SK-N-SH (cell line): ENCODE measurements at places on chromosomes 1 and 21. TPM values are rescaled to one million over a fixed set of nuclear protein-coding genes. Genes with fewer than 3 reads are reported as not detected.
A peak's percentile ranks its signal among the peaks of the same experiment; 100 is the strongest.

GRCh38 chr1:232274236-232274855 is 355.6 kb downstream of the SIPA1L2 start:
- H3K36me3 ChIP-seq: no peaks in the 10 kb centered on the region
- H3K4me3 ChIP-seq: no peak overlapping the region
- no peaks in the 10 kb centered on the region for H3K4me1 ChIP-seq
- H3K27ac ChIP-seq: no peak overlapping the region

- H3K4me1 ChIP-seq: peaks cover 36% of the 10 kb centered on the region
- no peaks in the 10 kb centered on the region for H3K36me3 ChIP-seq
- H3K27ac ChIP-seq: no peak overlapping the region; the same call in 1 of the 2 replicates
- H3K27me3 ChIP-seq: no peaks in the 10 kb centered on the region
- DNase-seq: no peak
These were observed 4.1 kb upstream of the ANKRD35 start for GRCh38 chr1:145889722-145890121.

DNA sequence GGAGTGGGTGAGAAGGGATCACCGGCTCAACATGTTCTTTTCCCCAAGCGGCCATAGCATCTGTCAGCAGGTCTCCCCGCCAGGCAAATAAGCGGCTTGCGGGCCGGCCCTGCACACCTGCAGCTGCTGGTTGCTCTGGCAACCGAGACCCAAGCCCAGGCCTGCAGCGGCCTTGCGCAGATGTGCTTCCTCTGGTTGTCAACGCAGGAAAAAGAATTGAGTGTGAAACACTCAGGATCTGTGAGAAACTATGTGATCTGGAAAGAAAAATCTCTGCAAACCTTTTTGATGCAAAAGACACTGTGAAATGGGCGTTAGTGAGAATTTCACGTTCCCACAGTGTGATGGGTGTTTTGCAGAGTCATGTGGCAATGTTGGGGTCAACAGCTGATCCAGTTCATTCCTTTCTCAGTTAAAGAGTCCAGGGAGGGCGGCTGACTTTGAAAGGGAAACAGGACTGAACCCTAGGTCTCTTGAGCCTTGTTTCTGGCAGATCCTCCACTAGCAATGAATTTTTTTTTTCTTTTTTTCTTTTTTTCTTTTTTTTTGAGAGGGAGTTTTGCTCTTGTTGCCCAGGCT is 28.4 kb downstream of the TOMM20 start:
- no peaks in the 10 kb centered on the region for H3K27me3 ChIP-seq
- H3K36me3 ChIP-seq: no peaks in the 10 kb centered on the region
- H3K4me1 ChIP-seq: peaks cover 2% of the 10 kb centered on the region; the same call in 1 of the 2 replicates
- no peak overlapping the region for H3K27ac ChIP-seq
- H3K4me3 ChIP-seq: no peak overlapping the region

- no peak for DNase-seq
- H3K4me1 ChIP-seq: no peaks in the 10 kb centered on the region; the same call in 1 of the 2 replicates
- H3K27ac ChIP-seq: no peak overlapping the region
- no peaks in the 10 kb centered on the region for H3K27me3 ChIP-seq
- no peak overlapping the region for H3K4me3 ChIP-seq
- H3K36me3 ChIP-seq: no peaks in the 10 kb centered on the region
These were observed 2.4 kb downstream of the HMGB4 start for GRCh38 chr1:33866281-33866680.

GRCh38 chr1:234515411-234515810 is 36.4 kb upstream of the TARBP1 start:
- no peak overlapping the region for H3K4me3 ChIP-seq
- H3K36me3 ChIP-seq: no peaks in the 10 kb centered on the region
- H3K27me3 ChIP-seq: no peaks in the 10 kb centered on the region
- peaks cover 38% of the 10 kb centered on the region; the same call in 1 of the 2 replicates for H3K4me1 ChIP-seq
- H3K27ac ChIP-seq: peak overlapping the region; percentile 86
- DNase-seq: no peak

- H3K36me3 ChIP-seq: no peaks in the 10 kb centered on the region
- DNase-seq: no peak
- H3K4me1 ChIP-seq: no peaks in the 10 kb centered on the region
- no peak overlapping the region for H3K27ac ChIP-seq
These were observed 97.4 kb downstream of the MRPL39 start for GRCh38 chr21:25509862-25510261.

DNA sequence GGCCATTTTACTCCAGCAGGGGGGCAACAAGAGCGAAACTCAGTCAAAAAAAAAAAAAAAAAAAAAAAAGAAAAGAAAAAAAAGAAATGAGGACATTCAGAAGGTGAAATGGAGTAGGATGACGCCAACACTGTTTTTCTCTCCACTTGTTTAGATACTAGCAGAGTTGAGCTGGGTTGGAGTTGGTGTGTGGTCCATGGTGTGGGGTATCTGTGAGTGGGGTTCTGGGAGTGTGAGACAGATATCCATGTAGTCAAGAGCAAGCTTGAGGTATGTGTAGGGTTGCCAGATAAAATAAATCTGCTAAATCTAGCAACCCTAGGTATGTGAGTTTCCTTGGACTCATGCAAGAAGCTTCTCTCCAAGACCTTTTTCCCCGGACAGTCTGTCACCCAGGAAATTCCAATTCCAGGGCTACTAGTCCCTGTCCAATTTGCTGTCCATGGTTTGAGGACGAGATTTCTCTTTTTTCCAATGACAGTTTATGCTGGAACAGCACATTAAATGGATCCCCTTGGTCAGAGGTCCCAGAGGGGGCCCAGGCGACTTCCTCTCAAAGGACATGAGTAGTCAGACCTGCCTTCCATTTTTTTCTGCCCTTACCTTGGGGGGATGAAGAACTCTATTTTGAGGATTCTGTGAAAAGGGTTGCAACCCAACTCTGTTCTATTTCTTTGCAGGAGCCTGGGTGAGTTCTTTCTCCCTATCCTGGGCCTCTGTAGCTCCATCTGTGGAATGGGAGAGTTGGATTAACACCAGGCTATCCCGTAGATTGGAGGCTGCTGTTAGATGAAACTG is 2.1 kb upstream of the FOXD2 start:
- no peaks in the 10 kb centered on the region for H3K4me1 ChIP-seq
- no peak overlapping the region for H3K4me3 ChIP-seq
- peaks cover 64% of the 10 kb centered on the region for H3K27me3 ChIP-seq
- H3K36me3 ChIP-seq: no peaks in the 10 kb centered on the region

DNA sequence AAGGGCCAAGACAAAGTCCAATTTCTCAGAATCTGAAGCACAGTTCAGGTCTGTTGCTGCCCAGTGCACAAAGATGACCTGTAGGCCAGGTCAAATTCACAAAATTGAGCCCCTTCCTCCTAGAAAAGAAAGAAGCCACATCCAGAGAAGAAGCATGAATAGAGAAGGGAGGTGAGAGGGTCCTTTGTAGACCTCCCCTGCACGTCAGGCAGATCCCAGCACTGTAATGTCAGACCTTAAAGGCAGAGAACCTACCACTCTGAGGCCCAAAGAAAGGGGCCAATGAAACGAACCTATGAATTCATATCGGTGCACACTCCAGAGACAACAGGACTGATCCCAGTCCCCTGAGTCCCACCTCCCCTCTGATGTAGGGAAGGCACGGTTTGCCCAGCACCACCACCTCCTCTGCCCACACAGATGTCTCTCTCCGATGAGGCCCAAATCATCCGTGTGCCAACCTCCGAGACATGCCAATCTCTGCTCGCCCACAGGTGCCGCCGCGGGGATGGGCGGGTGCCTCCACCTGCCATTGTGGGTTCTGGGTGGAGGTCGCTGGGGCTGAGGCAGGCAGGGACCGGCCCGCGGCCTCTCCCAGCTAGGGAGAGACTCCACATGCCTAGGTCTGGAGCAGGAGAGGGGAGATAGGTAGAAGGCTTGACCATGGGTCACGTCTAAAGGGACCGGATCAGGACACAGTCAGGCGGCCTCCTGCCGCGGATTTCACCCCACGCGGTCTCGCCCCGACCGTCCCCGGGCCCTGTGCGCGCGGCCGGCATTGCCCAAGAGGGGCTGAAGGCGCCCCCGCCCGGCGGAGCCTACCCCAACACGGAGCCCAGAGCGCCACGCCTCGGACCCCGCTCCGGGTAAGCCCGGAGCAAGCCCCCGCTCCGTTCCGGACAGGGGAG is 42.1 kb downstream of the RRAGC start:
- H3K27me3 ChIP-seq: peaks cover 93% of the 10 kb centered on the region
- peak overlapping the region; percentile 35; the same call in 1 of the 2 replicates for H3K4me3 ChIP-seq
- H3K27ac ChIP-seq: no peak overlapping the region
- no peaks in the 10 kb centered on the region for H3K36me3 ChIP-seq
- no peaks in the 10 kb centered on the region for H3K4me1 ChIP-seq
- DNase-seq: no peak

DNA sequence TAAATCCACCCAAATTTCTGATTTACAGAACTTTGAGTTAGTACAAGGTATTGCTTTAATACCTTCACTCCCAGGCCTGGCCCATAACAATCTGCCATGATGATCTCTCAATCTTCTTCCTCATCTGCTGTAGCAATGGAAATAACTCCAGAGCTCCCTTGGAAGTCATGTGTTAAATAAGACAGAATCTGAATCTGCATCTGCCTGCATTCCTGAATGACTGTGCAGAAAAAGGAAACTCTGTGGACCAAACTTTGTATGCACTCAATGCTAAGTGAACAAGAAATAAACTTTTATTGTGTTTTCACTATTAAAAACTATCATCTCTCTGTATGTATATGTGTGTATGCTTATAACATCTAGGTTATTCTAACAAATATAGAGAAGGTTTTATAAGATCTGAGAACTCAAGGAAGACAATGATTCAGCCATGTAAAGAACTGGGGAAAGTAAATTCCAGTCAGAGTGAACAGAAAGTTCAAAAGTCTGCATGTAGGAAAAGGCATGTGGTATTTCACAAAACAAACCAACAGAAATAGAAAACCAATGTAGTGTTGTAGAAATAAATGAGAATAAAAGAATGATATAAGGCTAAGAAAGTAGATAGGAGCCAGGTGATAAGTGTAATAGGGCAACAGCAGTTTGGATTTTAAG is 390.2 kb downstream of the USH2A start:
- DNase-seq: no peak
- H3K4me3 ChIP-seq: no peak overlapping the region
- no peaks in the 10 kb centered on the region for H3K36me3 ChIP-seq
- no peak overlapping the region for H3K27ac ChIP-seq

GRCh38 chr21:33993286-33994231 is 78.0 kb upstream of the ATP5PO start:
- H3K36me3 ChIP-seq: no peaks in the 10 kb centered on the region
- H3K27ac ChIP-seq: no peak overlapping the region
- DNase-seq: no peak
- H3K27me3 ChIP-seq: no peaks in the 10 kb centered on the region
- no peak overlapping the region for H3K4me3 ChIP-seq

DNA sequence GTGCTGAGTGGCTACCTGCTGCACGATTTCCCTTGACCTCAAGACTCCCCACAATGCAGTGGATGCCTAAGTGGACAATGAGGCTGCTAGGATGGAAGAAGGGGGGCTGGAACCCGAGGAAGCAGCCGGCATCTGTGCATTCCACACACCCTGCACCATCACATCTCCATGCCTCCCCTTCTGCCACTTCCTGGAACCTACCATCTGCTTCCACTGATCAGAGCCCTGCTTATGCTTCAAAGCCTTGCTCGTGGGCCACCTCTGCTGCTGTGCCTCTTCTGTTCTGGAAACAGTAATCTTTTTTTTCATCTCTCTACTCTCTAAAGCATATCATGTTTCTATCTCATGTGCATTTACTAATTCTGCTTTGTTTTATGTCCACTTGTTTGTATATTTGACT is 66.2 kb upstream of the WDR26 start:
- H3K4me1 ChIP-seq: peaks cover 56% of the 10 kb centered on the region
- peak overlapping the region; percentile 93; the same call in 1 of the 2 replicates for H3K27ac ChIP-seq
- no peak overlapping the region for H3K4me3 ChIP-seq
- no peak for DNase-seq
- H3K36me3 ChIP-seq: no peaks in the 10 kb centered on the region
- H3K27me3 ChIP-seq: no peaks in the 10 kb centered on the region

- peaks cover 3% of the 10 kb centered on the region; the same call in 1 of the 2 replicates for H3K4me1 ChIP-seq
- H3K36me3 ChIP-seq: peaks cover 75% of the 10 kb centered on the region
- H3K27ac ChIP-seq: no peak overlapping the region
- H3K4me3 ChIP-seq: no peak overlapping the region
- DNase-seq: no peak
These were observed 6.4 kb downstream of the UTP11 start for GRCh38 chr1:38018864-38019343.

DNA sequence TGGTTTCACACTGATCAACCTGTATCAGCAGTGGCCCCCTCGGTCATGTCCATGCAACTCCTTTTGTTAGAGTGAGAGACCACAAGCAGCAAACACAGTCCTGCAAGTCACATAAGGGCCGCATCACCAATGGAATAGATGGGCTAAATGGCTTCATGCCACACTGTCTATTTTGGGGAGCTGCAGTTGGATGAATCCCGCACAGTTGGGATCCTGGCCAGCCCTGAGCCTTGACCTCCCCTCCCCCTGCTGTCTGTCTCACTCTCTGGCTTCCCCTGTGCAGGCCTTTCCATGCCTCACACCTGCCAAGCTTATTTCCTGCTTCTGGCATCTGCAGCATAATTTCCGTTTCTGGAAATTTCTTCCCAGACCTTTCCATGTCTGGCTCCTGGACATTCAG is 57.0 kb downstream of the CNIH3 start:
- no peaks in the 10 kb centered on the region; the same call in 1 of the 2 replicates for H3K36me3 ChIP-seq
- H3K4me1 ChIP-seq: peaks cover 32% of the 10 kb centered on the region
- DNase-seq: no peak
- H3K27me3 ChIP-seq: no peaks in the 10 kb centered on the region
- H3K27ac ChIP-seq: no peak overlapping the region; the same call in 1 of the 2 replicates

- H3K36me3 ChIP-seq: peaks cover 2% of the 10 kb centered on the region; the same call in 1 of the 2 replicates
- H3K27ac ChIP-seq: no peak overlapping the region
- H3K27me3 ChIP-seq: no peaks in the 10 kb centered on the region
- H3K4me3 ChIP-seq: no peak overlapping the region
- DNase-seq: no peak
- H3K4me1 ChIP-seq: no peaks in the 10 kb centered on the region
These were observed 158.8 kb downstream of the C1orf21 start for GRCh38 chr1:184545601-184546000.

GRCh38 chr1:19445417-19446342 is 39.7 kb downstream of the CAPZB start:
- H3K27ac ChIP-seq: peak overlapping the region; percentile 99
- peaks cover 71% of the 10 kb centered on the region for H3K4me1 ChIP-seq
- DNase-seq: peak; percentile 61
- H3K27me3 ChIP-seq: no peaks in the 10 kb centered on the region

GRCh38 chr1:158393476-158393875 is 5.8 kb downstream of the OR10T2 start:
- no peak overlapping the region for H3K4me3 ChIP-seq
- H3K27ac ChIP-seq: no peak overlapping the region
- H3K27me3 ChIP-seq: no peaks in the 10 kb centered on the region
- no peak for DNase-seq
- no peaks in the 10 kb centered on the region for H3K36me3 ChIP-seq

- DNase-seq: no peak
- no peak overlapping the region for H3K4me3 ChIP-seq
- no peaks in the 10 kb centered on the region for H3K27me3 ChIP-seq
- no peaks in the 10 kb centered on the region for H3K36me3 ChIP-seq
These were observed 32.5 kb upstream of the SSX2IP start for GRCh38 chr1:84722794-84723193.

GRCh38 chr1:59198564-59198963 is 98.3 kb upstream of the FGGY start:
- no peak for DNase-seq
- no peak overlapping the region for H3K4me3 ChIP-seq
- H3K27me3 ChIP-seq: no peaks in the 10 kb centered on the region
- H3K27ac ChIP-seq: no peak overlapping the region

- peaks cover 3% of the 10 kb centered on the region for H3K4me1 ChIP-seq
- no peaks in the 10 kb centered on the region for H3K36me3 ChIP-seq
- DNase-seq: no peak
These were observed 9.9 kb upstream of the HJV start for GRCh38 chr1:146031476-146031875.

The ENO1 gene
- 1,578 and 1,599 TPM in 2 replicates for polyA plus RNA-seq

The PADI2 gene
- 0.52 and 0.58 TPM in 2 replicates for polyA plus RNA-seq

The KCNJ9 gene
- 0.02 and 0.05 TPM in 2 replicates for polyA plus RNA-seq

The C1orf226 gene
- 0.03 and 0.05 TPM in 2 replicates for polyA plus RNA-seq

The PLPP3 gene
- 32.2 and 38.1 TPM in 2 replicates for polyA plus RNA-seq

The ODF2L gene
- polyA plus RNA-seq: 5.3 and 7.9 TPM in 2 replicates

The PLEKHG5 gene
- polyA plus RNA-seq: 14.7 and 14.9 TPM in 2 replicates

The ANKRD35 gene
- polyA plus RNA-seq: 0.05 and 0.08 TPM in 2 replicates

The MEX3A gene
- 15.1 and 16.2 TPM in 2 replicates for polyA plus RNA-seq

The OR2L5 gene
- polyA plus RNA-seq: not detected in 2 replicates
